ENCODE measurements at places on chromosomes 2 and 18. TPM values are rescaled to one million over a fixed set of nuclear protein-coding genes. Genes with fewer than 3 reads are reported as not detected.
A peak's percentile ranks its signal among the peaks of the same experiment; 100 is the strongest.

DNA sequence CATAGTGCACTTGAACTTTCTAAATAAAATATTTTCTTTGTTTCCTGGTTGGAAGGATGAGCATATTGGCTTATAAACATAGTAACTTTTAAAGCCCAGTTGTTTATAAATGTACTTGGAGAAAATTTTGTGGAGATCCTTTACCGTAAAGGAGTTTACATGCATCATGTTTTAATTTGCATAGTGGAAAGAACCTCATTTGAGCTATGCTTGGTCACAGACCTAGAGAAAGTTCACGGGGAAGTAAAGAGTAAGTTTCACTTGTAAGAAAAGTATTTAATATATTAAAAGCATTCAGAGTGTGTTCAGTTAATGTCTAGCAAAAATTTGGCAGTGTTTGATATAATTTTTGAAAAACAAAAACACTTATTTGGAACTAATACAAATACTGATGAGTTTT, 45.3 kb downstream of the PIKFYVE start:
- no peak overlapping the region for H3K27ac ChIP-seq
- DNase-seq, result no peak
- H3K27me3 ChIP-seq, result no peaks in the 10 kb centered on the region
- peaks cover 15% of the 10 kb centered on the region for H3K4me1 ChIP-seq

- no peak overlapping the region for H3K27ac ChIP-seq
- H3K27me3 ChIP-seq, result peaks cover 22% of the 10 kb centered on the region
- no peak for DNase-seq
- no peaks in the 10 kb centered on the region for H3K36me3 ChIP-seq
These were observed 120.0 kb upstream of the SCN7A start for GRCh38 chr2:166614029-166614428.

GRCh38 chr2:184692141-184692734, 93.9 kb downstream of the ZNF804A start:
- no peak overlapping the region for H3K4me3 ChIP-seq
- no peaks in the 10 kb centered on the region for H3K36me3 ChIP-seq
- H3K4me1 ChIP-seq, result no peaks in the 10 kb centered on the region
- H3K27me3 ChIP-seq, result no peaks in the 10 kb centered on the region
- no peak for DNase-seq

GRCh38 chr2:143204062-143204461, 74.8 kb downstream of the ARHGAP15 start:
- no peak for DNase-seq
- no peak overlapping the region for H3K4me3 ChIP-seq
- peaks cover 50% of the 10 kb centered on the region for H3K4me1 ChIP-seq
- peaks cover 58% of the 10 kb centered on the region for H3K36me3 ChIP-seq

- no peak overlapping the region for H3K27ac ChIP-seq
- no peaks in the 10 kb centered on the region for H3K4me1 ChIP-seq
- H3K27me3 ChIP-seq, result no peaks in the 10 kb centered on the region
- no peak overlapping the region for H3K4me3 ChIP-seq
- DNase-seq, result no peak
These were observed 104.9 kb downstream of the VWA3B start for GRCh38 chr2:98191883-98192282.

- H3K27ac ChIP-seq, result no peak overlapping the region
- no peaks in the 10 kb centered on the region for H3K36me3 ChIP-seq
- no peak overlapping the region for H3K4me3 ChIP-seq
- peaks cover 56% of the 10 kb centered on the region for H3K4me1 ChIP-seq
These were observed 110.3 kb downstream of the SMAD7 start for GRCh38 chr18:48840491-48840877.

DNA sequence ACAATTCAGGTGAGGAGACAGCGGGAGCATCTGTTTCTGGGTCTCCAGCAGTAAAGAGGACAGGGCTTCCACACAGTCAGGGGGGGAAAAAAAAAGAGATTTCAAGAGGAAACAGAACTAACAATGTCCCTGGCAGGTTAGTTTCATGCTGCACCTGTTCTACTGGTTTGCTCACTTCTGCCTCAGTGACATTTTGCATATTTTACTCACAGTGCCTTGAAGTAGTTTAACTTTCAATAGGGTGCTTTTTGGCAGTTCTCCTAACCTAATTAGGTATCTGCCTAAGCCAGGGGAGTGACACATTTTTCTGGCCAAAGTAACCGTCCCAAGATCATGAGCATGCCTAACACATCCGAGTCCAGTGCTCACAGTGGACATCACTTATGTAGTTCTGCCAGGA, 109.0 kb upstream of the ALK start:
- peaks cover 5% of the 10 kb centered on the region for H3K27me3 ChIP-seq
- H3K4me3 ChIP-seq, result no peak overlapping the region
- H3K36me3 ChIP-seq, result no peaks in the 10 kb centered on the region
- no peak overlapping the region for H3K27ac ChIP-seq
- no peak for DNase-seq
- no peaks in the 10 kb centered on the region for H3K4me1 ChIP-seq

DNA sequence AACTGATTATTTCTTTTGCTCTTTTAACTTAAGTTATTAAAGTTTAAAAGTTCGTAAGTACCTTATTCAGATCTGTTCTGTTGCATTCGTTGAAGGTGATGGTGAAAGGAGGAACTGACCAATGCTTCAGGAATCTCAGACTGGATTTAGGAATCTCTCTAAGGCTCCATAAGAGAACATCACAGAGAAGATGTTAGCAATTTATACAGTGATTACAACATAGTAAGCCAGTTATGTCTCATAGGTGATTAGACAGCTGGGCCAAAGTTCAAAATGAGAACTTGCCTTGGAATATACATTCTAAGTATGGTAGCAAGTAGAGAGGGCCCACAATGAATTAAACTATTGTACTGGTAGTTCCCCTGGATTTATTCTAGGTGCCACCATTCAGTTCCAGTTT, 3.2 kb downstream of the MARS2 start:
- peaks cover 26% of the 10 kb centered on the region for H3K36me3 ChIP-seq
- peak overlapping the region; percentile 62 for H3K4me3 ChIP-seq
- no peak for DNase-seq
- peaks cover 49% of the 10 kb centered on the region for H3K4me1 ChIP-seq

- peaks cover 14% of the 10 kb centered on the region for H3K27me3 ChIP-seq
- no peaks in the 10 kb centered on the region for H3K36me3 ChIP-seq
- no peak overlapping the region for H3K27ac ChIP-seq
- H3K4me1 ChIP-seq, result no peaks in the 10 kb centered on the region
- no peak overlapping the region for H3K4me3 ChIP-seq
These were observed 126.8 kb downstream of the GLI2 start for GRCh38 chr2:120862201-120863060.

DNA sequence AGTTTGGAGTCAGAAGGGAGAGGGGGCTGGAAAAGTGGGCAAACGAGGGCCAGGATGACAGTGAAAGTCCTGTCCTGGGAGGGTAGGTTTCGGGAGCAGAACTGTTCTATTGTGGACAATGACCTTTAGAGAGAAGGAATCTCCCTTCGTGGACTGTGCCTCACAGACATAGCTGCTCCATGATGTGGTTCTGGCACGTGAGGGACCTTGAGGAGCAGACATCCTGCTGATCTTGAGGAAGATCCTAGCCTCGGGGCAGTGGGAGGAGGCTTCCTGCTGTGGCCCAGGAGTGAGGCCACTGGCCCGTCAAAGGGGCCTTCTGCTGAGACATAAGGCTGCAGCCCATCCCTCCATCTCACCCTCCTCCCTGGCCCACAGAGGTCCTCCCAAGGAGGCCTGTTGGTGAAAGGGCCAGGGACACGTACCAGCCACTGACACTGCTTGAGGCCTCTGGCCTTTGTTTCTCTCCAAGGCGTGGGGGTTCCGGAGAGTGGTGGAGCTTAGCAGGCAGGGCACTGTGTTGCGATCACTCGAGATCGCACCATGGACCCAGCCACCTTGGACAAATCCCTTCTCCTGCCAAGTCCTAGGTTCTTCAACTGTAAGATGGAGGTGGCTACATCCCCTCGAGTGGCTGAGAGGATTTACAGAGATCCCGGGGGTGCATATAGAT, 167.2 kb downstream of the CELF4 start:
- H3K27ac ChIP-seq, result no peak overlapping the region
- peaks cover 13% of the 10 kb centered on the region for H3K27me3 ChIP-seq
- DNase-seq, result no peak
- H3K4me1 ChIP-seq, result peaks cover 2% of the 10 kb centered on the region
- H3K4me3 ChIP-seq, result no peak overlapping the region

DNA sequence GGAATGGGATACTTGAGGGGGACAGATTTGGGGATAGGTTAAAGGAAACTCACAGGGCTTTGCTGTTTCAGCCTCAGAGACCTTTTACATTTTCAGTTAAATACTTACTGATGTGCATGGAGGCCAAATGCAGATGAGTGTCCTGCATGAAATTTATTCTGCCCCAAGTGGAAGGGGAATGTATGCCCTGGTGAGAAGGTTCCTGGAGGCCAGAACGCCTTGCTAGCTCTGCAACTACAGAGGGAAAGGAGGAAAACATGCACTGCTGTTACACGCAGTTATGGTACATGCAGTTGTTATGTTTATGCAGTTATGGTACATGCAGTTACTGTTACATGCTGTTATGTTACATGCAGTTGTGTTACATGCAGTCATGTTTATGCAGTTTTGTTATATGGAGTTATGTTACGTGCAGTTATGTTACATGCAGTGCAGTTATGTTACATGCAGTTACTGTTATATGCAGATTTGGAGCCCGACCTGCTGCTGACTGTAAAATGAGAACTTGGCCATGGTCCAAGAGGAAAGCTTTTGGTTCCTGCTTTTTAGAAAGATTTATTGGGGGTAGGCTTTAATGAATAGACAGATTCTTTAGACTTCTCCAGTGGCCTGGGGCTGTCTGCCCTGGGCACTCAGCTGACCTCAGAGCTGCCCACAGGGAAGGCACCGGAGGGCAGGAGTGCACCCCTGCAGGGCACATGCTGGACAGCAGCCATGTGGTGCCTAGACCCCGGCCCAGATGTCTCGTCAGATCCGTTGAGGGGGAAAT, 84.1 kb downstream of the LDLRAD4 start:
- H3K27me3 ChIP-seq, result no peaks in the 10 kb centered on the region
- H3K4me3 ChIP-seq, result no peak overlapping the region
- peaks cover 8% of the 10 kb centered on the region for H3K4me1 ChIP-seq
- no peak for DNase-seq
- no peak overlapping the region for H3K27ac ChIP-seq
- no peaks in the 10 kb centered on the region for H3K36me3 ChIP-seq

- no peak overlapping the region for H3K4me3 ChIP-seq
- H3K4me1 ChIP-seq, result no peaks in the 10 kb centered on the region
- H3K27me3 ChIP-seq, result no peaks in the 10 kb centered on the region
- H3K27ac ChIP-seq, result no peak overlapping the region
These were observed 115.8 kb upstream of the NOSTRIN start for GRCh38 chr2:168686452-168687191.

DNA sequence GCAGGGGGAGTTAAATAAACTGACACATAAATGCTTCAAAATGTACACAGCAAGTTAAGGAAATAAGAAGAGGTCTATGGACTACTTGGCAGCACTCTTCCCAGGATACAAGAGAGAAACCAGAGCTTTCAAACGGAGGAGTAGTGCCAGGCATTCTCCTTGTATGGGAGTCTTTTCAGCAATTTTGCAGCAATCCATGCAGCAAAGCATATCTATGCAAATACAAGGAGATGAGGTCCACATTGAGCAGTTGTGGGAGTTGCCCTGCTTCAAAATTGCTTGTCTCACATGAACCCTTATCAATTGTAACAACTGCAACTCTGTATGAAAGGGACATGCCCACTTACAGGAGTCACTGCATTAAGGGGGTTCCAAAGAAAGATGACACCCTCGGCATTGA, 37.8 kb downstream of the SCN9A start:
- no peak overlapping the region for H3K27ac ChIP-seq
- DNase-seq, result no peak
- no peaks in the 10 kb centered on the region for H3K27me3 ChIP-seq
- no peak overlapping the region for H3K4me3 ChIP-seq

DNA sequence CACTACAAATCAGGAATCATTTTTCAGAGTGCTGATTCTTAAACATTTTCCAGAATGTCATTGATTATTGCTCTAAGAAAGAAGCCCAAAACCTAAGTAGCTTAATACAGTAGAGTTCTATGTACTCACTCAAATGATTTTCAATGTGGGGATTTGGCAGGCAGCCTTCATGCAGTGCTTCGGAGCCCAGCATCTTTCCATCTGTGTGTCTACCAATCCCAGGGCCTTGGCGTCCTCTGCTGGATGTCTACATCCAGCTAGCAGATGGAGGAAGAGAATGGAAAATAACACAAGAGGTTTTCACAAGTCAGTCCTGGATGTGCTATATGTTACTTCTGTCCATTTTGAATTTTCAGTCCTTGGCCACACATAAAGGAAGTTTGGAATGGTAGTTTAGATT, 151.8 kb downstream of the RDH14 start:
- H3K4me3 ChIP-seq, result no peak overlapping the region
- no peaks in the 10 kb centered on the region for H3K36me3 ChIP-seq
- H3K27ac ChIP-seq, result no peak overlapping the region
- no peak for DNase-seq
- no peaks in the 10 kb centered on the region for H3K4me1 ChIP-seq
- peaks cover 21% of the 10 kb centered on the region for H3K27me3 ChIP-seq

MTIF2 gene
- total RNA-seq, result 44.2 TPM

SDC1 gene
- total RNA-seq, result 0.67 TPM

TEKT4 gene
- not detected for total RNA-seq

ATIC gene
- 281 TPM for total RNA-seq

MEP1B gene
- total RNA-seq, result not detected

MLPH gene
- total RNA-seq, result not detected

LIMS4 gene
- total RNA-seq, result 1.6 TPM

HOXD13 gene
- total RNA-seq, result not detected

ARHGAP15 gene
- total RNA-seq, result 85.7 TPM

MALL gene
- 0.17 TPM for total RNA-seq

FRZB gene
- total RNA-seq, result not detected

ZNF514 gene
- total RNA-seq, result 9.7 TPM

GAREM2 gene
- 1.1 TPM for total RNA-seq
